ENCODE measurements at places on chromosomes 7 and 10.

DNA sequence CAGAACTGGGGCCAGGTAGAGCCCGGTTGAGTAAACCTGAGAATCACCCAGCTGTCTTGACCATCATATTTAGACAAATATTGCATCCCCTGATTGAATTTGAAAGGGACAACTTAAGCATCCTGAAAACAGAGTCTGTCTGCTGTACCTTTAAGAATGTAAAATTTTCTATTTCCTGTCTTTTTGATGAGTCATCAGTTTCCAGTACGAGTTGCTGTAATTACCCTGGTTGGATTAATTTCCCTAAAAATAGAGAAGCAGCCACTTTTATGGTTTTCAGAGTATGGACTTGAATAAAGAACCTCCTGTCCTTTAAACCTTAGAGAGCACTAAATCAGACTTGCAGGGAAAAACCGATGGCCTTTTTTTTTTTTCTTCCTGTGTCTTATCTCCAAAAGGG, 164.6 kb upstream of the SH2B2 start:
- no peak for DNase-seq

- no peak for DNase-seq
These were observed 28.4 kb downstream of the RBM20 start for GRCh38 chr10:110672580-110672919.

- no peak for DNase-seq
These were observed 507.2 kb downstream of the TCERG1L start for GRCh38 chr10:130804281-130804680.

GRCh38 chr7:135375908-135376699, 133.8 kb downstream of the CNOT4 start:
- no peak for DNase-seq

- DNase-seq = no peak
These were observed 10.0 kb downstream of the SLC25A28 start for GRCh38 chr10:99610221-99610620.

GRCh38 chr7:147670759-147671158, 919.8 kb upstream of the C7orf33 start:
- no peak for DNase-seq

Data from esophagus muscularis mucosa (tissue), 4 donors.